ENCODE measurements at places on chromosomes 12 and 14. TPM values are rescaled to one million over a fixed set of nuclear protein-coding genes. Genes with fewer than 3 reads are reported as not detected.

GRCh38 chr14:101595887-101596721, 34.8 kb downstream of the DIO3 start:
- DNase-seq: no peak

Gene LIN52
- total RNA-seq: 29.7 TPM

DNA sequence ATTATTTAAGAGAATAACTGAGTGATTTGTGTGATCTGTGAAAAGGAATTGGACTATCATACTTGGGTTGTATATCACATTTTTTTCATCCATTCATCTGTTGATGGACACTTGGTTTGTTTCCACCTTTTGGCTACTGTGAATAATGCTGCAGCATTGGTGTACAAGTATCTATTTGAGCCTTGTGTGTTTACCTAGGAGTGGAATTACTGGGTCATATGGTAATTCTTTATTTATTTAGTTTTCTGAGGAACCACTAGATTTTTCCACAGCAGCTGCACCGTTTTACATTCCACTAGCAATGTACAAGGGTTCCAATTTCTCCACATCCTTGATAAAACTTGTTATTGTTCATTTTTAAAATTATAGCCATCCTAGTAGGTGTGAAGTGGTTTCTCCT, 56.1 kb downstream of the APAF1 start:
- DNase-seq: no peak

Gene KRT72
- total RNA-seq: 7.7 TPM

- DNase-seq: no peak
Measured at GRCh38 chr12:92462049-92462448, 240.7 kb upstream of the PLEKHG7 start.

Gene KCNC2
- total RNA-seq: not detected

- DNase-seq: no peak
Measured at GRCh38 chr12:26331960-26332359, 136.6 kb downstream of the SSPN start.

- DNase-seq: no peak
Measured at GRCh38 chr12:44098786-44099185, 262.9 kb downstream of the TMEM117 start.

GRCh38 chr14:55291480-55292081, 20.4 kb downstream of the FBXO34 start:
- no peak for DNase-seq

- no peak for DNase-seq
Measured at GRCh38 chr12:16187660-16188059, 89.8 kb downstream of the SLC15A5 start.

- no peak for DNase-seq
Measured at GRCh38 chr12:95951515-95951914, 8.4 kb downstream of the AMDHD1 start.

Gene FAM186B
- total RNA-seq: 0.18 TPM

DNA sequence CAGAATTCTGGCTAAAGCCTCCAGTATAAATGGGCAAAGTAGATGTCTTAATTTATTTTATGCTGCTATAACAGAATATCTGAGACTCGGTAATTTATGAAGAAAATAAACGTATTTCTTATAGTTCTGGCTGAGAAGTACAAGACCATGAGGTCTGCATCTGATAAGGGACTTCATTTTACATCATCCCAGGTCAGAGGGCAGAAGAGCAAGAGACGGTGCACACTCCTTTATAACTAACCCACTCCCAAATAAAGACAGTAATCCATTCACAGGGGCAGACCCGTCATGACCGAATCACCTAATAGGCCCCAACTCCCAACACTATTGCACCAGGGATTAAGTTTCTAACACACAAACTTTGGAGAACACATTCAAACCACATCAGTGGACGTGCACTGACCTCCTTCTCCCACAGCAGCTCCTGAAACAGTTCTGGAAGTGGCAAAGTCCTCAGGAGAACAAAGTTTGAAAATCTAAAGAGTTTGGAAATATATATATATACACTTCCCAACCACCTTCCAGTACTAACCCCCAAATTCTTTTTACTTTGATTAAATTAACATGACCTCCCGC, 116.5 kb downstream of the MED13L start:
- no peak for DNase-seq
